ENCODE measurements at places on chromosomes 7 and 10. TPM values are rescaled to one million over a fixed set of nuclear protein-coding genes. Genes with fewer than 3 reads are reported as not detected.

- no peak for DNase-seq
Measured at GRCh38 chr7:95424716-95425115, 10.1 kb downstream of the PON2 start.

- DNase-seq = peak; percentile 58
Measured at GRCh38 chr7:88184848-88185304, 35.0 kb downstream of the SRI start.

GRCh38 chr7:115708013-115708341 is 322.6 kb downstream of the TFEC start:
- no peak for DNase-seq

DNA sequence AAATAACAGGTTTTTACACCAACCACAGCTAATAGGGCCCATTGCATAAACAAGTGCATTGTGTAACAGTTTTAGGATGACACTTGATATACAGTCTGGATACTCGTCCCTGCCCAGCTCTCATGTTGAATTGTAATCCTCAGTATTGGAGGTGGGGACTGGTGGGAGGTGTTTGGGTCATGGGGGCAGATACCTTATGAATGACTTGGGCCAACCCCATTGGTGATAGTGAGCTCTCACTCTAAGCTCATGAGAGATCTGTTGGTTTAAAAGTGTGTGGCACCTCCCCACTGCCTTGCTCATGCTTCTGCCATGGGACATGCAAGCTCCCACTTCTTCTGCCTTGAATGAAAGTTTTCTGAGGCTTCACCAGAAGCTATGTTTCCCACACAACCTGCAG is 136.7 kb downstream of the PDE1C start:
- no peak for DNase-seq

NPTX2 gene
- not detected for polyA plus RNA-seq

FGFBP3 gene
- polyA plus RNA-seq = 0.06 TPM

- DNase-seq = no peak
Measured at GRCh38 chr7:2781636-2782035, 62.5 kb downstream of the GNA12 start.

Data from keratinocyte (primary cell).